Endothelial cell (in vitro differentiated cells): ENCODE measurements at places on chromosomes 6 and 20.

DNA sequence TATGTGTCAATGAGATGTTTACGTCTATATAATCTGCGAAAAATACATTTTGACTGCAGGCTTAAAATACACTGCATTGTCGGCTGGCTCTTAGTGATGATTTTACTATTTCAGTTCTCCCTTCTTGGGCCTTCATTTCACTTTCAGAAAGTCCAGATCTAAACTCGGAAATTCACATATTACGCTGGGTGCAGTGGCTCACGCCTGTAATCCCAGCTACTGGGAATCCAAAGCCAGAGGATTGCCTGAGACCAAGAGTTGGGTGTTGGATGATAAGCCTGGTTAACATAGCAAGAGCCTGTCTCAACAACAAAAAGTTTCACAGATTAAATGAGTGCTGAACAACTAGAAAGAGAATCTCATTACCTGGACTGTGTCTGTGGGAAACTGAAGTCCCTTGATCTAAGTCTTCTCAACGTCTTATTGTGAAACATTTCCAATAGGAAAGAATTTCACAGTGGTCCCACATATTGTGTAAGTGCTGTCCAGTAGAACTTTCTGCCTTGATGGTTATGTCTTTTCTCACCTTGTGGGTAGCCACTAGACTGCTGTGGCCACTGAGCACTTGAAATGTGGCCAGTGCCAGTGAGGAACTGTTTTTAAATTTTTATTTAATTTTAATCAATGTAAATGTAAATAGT lies 1.9 kb downstream of the GINM1 start:
- DNase-seq, result no peak

GRCh38 chr6:30334075-30334783 lies 7.5 kb downstream of the TRIM39 start:
- no peak for DNase-seq

GRCh38 chr20:17992847-17993513 lies 24.2 kb downstream of the MGME1 start:
- DNase-seq, result no peak

DNA sequence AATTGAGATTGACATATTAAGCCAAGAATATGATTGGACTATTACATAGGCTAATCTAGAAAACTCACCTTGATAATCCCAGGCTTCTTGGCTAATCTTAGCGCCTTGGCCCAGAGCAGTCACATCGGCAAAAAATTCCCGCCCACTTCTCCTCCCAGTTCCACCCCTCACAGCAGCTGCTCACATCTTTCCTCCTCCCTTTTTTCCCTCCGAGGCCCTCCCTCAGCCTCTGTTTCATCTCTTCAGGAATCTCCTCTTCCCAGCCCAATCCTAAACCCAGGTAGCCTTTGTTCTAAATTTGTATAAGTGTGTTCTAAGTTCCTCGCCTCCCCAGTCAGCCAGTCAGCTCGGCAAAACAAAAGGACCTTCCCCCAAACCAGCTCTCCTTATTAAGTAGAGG lies 184.3 kb downstream of the PRKN start:
- no peak for DNase-seq

DNA sequence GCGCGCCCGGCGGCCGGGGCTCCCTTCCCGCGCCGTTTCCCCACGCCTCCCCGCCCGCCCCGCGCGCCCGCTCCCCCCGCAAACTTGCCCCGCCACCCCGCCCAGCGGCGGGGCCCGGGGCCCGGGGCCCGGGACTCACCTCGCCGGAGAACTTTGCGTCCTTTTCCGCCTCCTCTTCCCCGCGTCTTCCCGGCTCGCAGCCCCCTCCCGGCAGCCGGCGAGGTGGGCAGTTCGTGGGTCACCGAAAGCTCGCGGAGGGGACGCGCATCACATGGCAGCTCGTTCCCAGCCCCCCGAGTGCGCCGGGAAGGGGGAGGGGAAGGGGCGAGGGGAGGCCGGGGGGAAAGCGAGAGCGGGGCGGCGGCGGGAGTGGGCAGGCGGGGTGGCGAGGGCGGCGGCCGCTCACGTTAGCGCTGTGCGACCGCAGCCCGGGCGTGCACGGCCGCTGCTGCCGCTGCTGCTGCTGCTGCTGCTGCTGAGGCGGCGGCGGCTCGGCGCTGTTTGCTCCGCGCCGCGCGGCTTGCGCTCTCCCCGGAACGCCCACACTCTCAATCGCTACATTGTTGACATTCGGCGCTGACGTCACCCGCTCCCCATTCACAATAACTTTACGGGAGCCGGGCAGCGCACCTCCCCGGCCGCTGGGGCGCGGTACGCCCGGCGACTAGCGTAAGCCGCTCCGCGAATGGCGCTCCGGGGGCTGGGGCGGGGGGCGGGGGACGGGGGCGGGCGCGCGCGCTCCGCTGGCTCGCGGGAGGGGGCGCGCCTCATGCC lies at the start of gene BACH2:
Gene BACH2 (minus strand): TSS at position 503 of the 774 bp plus-strand sequence. CDS start 287,999 bp downstream, outside the sequence.
- peak; percentile 76 for DNase-seq

GRCh38 chr20:4989570-4989969 lies 11.7 kb downstream of the SLC23A2 start:
- DNase-seq, result no peak

DNA sequence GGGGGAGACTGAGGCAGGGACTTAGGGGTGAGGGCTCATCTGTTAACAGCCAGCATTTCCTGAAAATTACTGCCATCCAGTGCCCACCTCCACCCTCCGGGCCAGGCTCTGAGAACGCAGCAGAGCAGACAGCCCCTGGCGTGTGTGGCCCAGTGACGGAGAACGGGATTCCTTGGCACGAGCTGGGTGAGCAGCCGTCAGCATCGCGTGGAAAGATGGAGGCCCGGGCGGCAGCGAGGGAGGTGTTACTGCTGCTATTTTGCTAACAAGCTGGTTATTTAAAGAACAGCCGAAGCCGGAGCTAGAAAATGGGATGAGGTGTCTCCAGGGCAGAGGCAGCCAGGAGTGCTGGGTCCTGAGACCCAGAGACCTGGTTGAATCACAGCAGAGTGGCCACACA lies 62.7 kb downstream of the DLGAP4 start:
- DNase-seq, result no peak
